ENCODE measurements at places on chromosomes 1 and 21. TPM values are rescaled to one million over a fixed set of nuclear protein-coding genes. Genes with fewer than 3 reads are reported as not detected.

GRCh38 chr1:67439277-67440029 lies 9.3 kb upstream of the SERBP1 start:
- H3K36me3 ChIP-seq: no peaks in the 10 kb centered on the region
- DNase-seq: no peak
- H3K27me3 ChIP-seq: no peaks in the 10 kb centered on the region
- H3K4me1 ChIP-seq: no peaks in the 10 kb centered on the region

DNA sequence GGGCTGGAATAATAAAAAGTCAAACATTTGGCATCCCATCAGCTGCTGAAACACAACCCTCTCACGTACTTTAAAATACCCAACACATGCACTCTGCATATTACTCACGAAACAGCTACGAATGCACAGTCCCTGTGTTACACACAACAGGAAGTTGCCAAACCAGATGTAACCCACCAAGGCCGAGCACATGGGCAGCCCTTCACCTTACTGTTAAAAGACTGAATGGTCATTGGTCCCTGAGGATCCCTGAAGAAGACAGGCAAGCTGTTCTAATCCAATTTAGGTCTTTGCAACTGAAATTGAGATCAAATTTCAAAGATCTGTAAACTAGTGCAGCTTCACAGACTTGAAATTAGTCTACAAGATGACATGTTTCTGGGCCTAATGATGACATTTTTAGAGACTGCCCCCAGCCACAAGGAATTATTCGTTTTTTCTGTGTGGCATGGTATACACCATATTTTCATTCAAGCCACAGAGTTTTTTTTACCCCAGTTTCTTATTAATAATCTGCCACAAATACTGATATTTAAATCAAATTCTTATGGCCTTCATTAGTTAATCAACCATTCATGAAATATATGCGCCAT lies 25.6 kb upstream of the IER5 start:
- H3K4me1 ChIP-seq: peaks cover 15% of the 10 kb centered on the region
- no peaks in the 10 kb centered on the region for H3K27me3 ChIP-seq
- H3K4me3 ChIP-seq: peak overlapping the region; percentile 71
- DNase-seq: peak; percentile 10
- H3K36me3 ChIP-seq: peaks cover 12% of the 10 kb centered on the region

DNA sequence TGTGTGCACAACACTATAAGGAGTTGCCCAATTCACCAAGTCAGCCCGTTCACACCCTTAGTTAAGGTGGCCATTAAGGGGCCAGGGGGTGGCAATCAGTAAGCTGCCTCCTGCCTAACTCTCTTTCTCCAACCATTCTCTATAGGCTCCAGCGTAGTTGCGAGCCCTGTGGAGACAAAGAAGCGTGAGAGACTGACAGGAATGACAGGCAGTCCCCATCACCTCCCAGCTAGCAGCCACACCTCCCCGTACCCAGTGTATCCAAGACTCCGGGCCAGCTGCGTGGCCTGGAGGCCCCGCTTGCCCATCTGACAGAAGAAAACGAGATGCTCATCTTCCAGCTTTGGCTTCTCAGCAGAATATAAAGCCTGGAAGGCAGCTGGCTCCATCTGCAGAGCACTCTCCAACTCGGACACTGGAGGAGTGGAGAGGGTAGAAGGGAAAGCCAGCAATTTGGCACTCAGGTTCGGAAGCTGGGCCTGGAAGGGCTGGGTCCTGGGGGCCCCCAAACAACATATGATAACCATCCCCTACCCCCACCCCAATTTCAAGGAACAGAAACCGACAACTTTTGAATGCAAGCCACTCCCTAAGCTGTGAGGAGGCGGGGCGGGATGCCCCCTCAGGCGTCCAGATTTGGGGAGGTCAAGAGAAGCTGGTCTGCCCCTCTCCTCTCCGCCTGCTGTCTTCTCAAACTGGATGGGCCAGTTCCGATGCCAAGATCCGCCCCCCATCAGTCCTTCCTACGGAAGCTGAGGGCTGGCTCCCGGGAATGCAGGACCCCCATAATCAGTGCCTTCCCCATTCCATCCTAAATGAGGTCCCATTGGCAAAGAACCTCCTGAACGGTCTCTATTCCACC lies 872 bp downstream of the TSTD1 start:
- H3K4me1 ChIP-seq: peaks cover 31% of the 10 kb centered on the region
- no peak for DNase-seq
- peak overlapping the region; percentile 56 for H3K4me3 ChIP-seq
- H3K27me3 ChIP-seq: no peaks in the 10 kb centered on the region
- peaks cover 35% of the 10 kb centered on the region for H3K36me3 ChIP-seq

- H3K4me1 ChIP-seq: peaks cover 100% of the 10 kb centered on the region
- peaks cover 42% of the 10 kb centered on the region for H3K36me3 ChIP-seq
- H3K27ac ChIP-seq: peak overlapping the region; percentile 79
- DNase-seq: peak; percentile 68
Measured at GRCh38 chr1:25562101-25562927, 18.9 kb downstream of the LDLRAP1 start.

DNA sequence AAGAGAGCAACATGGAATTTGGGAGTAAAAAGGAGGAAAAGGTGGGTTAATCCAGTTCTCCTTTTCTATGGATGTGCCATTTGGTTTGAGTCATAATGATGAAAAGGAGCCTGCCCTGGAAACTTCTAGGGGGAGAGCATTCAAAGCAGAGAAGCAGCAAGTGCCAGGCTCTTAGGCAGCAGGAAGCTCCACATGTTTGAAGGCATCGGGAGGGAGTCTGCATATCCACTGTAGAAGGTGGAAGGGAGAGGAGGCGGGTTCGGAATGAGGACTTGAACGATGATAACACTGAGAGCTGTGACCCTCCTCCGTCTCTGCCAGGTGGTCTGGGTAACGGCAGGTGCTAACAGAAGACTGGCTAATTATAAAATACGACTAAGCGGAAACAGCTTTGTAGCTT lies 128.2 kb downstream of the RYR2 start:
- H3K4me3 ChIP-seq: no peak overlapping the region
- no peaks in the 10 kb centered on the region for H3K36me3 ChIP-seq
- H3K27ac ChIP-seq: no peak overlapping the region
- DNase-seq: no peak
- H3K4me1 ChIP-seq: no peaks in the 10 kb centered on the region

GRCh38 chr1:28314547-28314941 lies 14.3 kb upstream of the MED18 start:
- H3K4me1 ChIP-seq: no peaks in the 10 kb centered on the region
- H3K27ac ChIP-seq: no peak overlapping the region
- no peak overlapping the region for H3K4me3 ChIP-seq
- no peak for DNase-seq
- H3K36me3 ChIP-seq: no peaks in the 10 kb centered on the region
- no peaks in the 10 kb centered on the region for H3K27me3 ChIP-seq

GRCh38 chr1:223035724-223036478 lies 107.1 kb downstream of the TLR5 start:
- no peaks in the 10 kb centered on the region for H3K36me3 ChIP-seq
- no peak overlapping the region for H3K4me3 ChIP-seq
- H3K27ac ChIP-seq: no peak overlapping the region

DNA sequence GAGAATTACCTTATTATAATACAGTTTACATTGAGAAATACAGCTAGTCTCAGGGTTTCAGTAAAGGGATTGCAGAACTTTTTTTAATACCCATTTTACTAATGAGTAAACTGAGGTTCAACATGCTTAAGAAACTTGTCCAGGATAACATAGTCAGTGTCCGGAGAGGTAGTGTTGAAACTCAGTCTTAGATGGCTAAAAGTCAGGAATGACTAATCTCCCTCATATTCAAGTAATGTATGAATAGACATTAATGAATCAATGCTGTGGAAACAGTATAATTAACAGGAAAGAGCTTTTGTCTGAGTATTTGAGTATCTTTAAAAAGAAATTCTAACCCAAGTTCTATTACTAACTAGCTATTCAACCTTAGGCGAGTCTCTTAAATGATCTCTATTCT lies 397.6 kb downstream of the PLA2G4A start:
- H3K4me1 ChIP-seq: no peaks in the 10 kb centered on the region
- H3K27me3 ChIP-seq: no peaks in the 10 kb centered on the region
- no peak overlapping the region for H3K27ac ChIP-seq
- no peaks in the 10 kb centered on the region for H3K36me3 ChIP-seq

DNA sequence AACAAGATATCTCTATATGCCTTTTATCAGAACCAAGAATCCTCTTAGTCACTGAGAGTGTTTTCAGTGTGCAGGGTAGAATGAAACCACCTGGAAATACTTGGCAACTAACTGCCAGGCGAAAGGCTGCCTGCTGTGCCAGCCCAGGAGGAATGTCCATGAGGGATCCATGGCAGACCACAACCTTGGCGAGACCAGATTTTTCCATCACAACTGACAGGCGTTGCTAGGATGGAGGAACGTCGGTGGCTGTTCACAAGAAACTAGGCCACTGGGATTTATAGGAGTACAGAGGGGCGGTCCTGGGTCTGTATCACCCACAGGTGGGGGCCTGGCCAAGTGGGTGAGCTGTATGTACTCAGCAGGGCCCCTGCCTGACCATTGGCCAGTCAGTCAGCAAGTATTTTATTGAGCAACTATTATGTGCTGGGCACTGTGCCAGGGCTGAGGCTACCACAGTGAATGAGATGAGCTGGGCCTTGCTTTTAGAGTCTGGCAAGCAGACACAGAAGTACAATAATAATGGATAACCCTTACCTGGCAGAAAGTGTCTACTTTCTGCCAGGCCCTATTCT lies 199.4 kb downstream of the FOXD2 start:
- H3K4me3 ChIP-seq: no peak overlapping the region
- H3K27ac ChIP-seq: no peak overlapping the region
- no peaks in the 10 kb centered on the region for H3K36me3 ChIP-seq
- no peaks in the 10 kb centered on the region for H3K27me3 ChIP-seq
- no peak for DNase-seq
- H3K4me1 ChIP-seq: no peaks in the 10 kb centered on the region

DNA sequence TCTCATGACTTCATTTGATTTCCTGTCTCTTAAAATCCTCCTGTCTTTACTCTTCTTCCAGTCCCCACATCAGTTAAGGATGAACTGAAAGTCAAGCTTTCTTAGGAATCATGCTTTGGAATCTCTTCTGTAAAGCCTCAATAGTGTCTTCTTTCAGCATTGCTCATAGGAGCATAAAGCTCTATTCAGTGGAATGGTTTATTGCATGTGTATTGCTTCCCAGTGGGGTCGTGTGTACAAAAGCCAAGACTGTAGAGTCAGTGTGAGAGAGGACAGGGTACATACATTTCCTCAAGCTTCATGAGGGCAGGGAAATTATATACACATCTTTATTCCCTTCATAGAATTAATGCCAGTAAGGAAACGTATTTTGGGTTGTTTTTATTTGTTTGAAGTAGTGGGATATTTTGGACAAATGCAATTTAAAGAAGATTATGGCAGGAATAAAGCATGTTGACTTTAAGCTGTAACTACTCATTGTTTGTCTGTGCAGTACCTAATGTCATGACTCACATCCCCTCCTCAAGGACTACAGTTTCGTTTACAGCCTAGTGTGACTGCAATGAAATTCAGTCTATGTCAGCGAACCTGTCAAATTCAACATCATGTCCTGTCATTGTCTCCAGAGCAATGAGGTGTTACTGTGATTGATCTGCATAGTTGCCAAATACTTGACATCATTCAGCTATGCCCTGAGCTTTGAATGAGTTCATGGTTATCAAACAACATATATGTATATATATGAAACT lies 2164.2 kb downstream of the NCAM2 start:
- H3K4me3 ChIP-seq: no peak overlapping the region
- H3K27ac ChIP-seq: no peak overlapping the region
- no peaks in the 10 kb centered on the region for H3K4me1 ChIP-seq
- no peaks in the 10 kb centered on the region for H3K27me3 ChIP-seq

- no peaks in the 10 kb centered on the region for H3K4me1 ChIP-seq
- H3K27me3 ChIP-seq: no peaks in the 10 kb centered on the region
- no peak overlapping the region for H3K4me3 ChIP-seq
- H3K27ac ChIP-seq: no peak overlapping the region
Measured at GRCh38 chr1:205963352-205964155, 20.3 kb upstream of the SLC26A9 start.

DNA sequence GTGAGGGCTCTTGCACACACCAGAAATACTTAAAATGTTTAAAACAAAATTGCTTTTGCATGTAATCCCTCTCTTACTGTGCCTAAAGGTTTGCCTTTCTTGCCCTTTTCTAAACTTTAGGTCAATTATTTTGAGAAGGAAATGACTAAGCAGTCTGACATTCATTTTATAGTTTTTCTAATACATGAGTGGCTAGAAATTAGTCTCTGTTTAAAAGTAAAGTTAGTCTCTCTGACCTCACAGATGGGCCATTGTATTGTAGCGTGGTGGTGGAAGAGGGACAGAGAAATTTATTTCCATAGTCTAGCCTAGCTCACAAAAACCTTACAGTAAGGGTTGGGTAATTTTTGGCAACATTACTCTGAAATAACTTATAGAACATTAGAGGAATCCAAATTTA lies 3.6 kb upstream of the COL11A1 start:
- H3K4me1 ChIP-seq: no peaks in the 10 kb centered on the region
- no peaks in the 10 kb centered on the region for H3K27me3 ChIP-seq
- no peak for DNase-seq
- H3K4me3 ChIP-seq: no peak overlapping the region
- H3K36me3 ChIP-seq: no peaks in the 10 kb centered on the region

Gene DCDC2B
- total RNA-seq: not detected

Gene VAMP3
- total RNA-seq: 66.1 TPM

Gene ATF3
- total RNA-seq: 53.7 TPM

Gene TTC22
- 15.8 TPM for total RNA-seq
